PC-9 (cell line): ENCODE measurements at places on chromosomes 2 and 18. TPM values are rescaled to one million over a fixed set of nuclear protein-coding genes. Genes with fewer than 3 reads are reported as not detected.

The DSG3 gene
- 0.10 and 0.13 TPM in 2 replicates for total RNA-seq

The FBXO48 gene
- 1.2 and 1.6 TPM in 2 replicates for total RNA-seq

The RNF125 gene
- 0.15 and 0.85 TPM in 2 replicates for total RNA-seq

The ATP6V1C2 gene
- total RNA-seq = not detected in 2 replicates

The SERPINB4 gene
- not detected in 2 replicates for total RNA-seq

The FER1L5 gene
- total RNA-seq = 0.09 TPM in 1 of 2 replicates, not detected in the other

The SPDYA gene
- total RNA-seq = 1.9 and 3.0 TPM in 2 replicates

The HSBP1L1 gene
- 32.6 and 41.5 TPM in 2 replicates for total RNA-seq

The CDH20 gene
- not detected in 2 replicates for total RNA-seq

The THAP4 gene
- 78.2 and 94.8 TPM in 2 replicates for total RNA-seq

The ACOXL gene
- total RNA-seq = 9.1 and 10.7 TPM in 2 replicates

The TXNDC2 gene
- total RNA-seq = 0.11 TPM in 1 of 2 replicates, not detected in the other

The KLF7 gene
- total RNA-seq = 12.5 and 20.0 TPM in 2 replicates

The CCDC150 gene
- total RNA-seq = 9.8 and 17.8 TPM in 2 replicates

The LBX2 gene
- 0.76 and 2.0 TPM in 2 replicates for total RNA-seq

The ALPI gene
- not detected in 2 replicates for total RNA-seq

The C2orf72 gene
- 0.13 TPM in 1 of 2 replicates, not detected in the other for total RNA-seq

The PLEK gene
- total RNA-seq = not detected in 2 replicates

The FBLN7 gene
- 0.70 and 1.6 TPM in 2 replicates for total RNA-seq

The CYP26B1 gene
- 0.55 and 1.3 TPM in 2 replicates for total RNA-seq

The CENPA gene
- 43.6 and 48.8 TPM in 2 replicates for total RNA-seq

The C2orf80 gene
- not detected in 2 replicates for total RNA-seq

The BMP10 gene
- total RNA-seq = not detected in 2 replicates

The IL36RN gene
- total RNA-seq = 1.0 and 1.7 TPM in 2 replicates
